ENCODE measurements at places on chromosomes 6 and 20.

DNA sequence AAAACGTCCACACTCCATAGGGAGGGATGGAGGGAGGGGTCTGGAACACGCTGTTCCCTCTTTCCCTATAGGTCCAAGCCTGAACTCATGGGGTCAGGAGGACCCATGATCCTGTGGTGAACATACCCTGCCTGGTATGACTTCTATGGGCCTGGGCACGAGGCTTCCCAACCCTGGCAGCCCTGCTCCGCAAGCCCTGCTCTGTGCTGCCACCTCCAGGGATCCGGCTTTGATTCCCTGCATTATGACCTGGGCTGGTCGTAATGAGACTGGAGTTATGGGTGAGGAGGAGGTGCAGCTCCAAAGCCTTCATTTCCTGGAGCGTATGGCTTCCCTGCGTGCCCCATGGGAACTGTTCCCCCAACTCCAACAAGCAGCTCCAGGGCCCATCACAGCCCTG, 54.9 kb downstream of the CDH22 start:
- DNase-seq = no peak

- DNase-seq = no peak
Observed at GRCh38 chr6:41463062-41463930, 82.9 kb upstream of the FOXP4 start.

DNA sequence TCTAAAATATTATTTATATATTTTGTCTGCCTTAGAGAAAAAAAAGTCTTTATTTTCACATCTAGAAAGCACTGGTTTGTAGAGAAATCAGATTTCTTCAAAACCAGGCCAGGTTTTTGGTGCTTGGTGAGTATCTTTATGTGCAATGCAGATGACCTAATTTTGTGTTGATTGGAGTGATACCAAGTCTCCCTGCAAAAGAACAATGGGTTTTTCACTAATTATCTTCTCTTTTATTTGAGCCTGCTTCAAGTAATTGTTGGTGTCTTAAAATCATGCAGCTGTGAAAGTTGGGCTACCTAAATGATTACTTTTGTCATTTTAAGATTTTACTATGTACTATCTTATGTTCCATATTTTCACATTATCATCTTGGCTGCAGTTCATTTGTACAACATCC, 874.7 kb downstream of the TFAP2A start:
- DNase-seq = no peak

GRCh38 chr6:109441069-109441816, 719 bp downstream of the SMPD2 start:
- DNase-seq = no peak

DNA sequence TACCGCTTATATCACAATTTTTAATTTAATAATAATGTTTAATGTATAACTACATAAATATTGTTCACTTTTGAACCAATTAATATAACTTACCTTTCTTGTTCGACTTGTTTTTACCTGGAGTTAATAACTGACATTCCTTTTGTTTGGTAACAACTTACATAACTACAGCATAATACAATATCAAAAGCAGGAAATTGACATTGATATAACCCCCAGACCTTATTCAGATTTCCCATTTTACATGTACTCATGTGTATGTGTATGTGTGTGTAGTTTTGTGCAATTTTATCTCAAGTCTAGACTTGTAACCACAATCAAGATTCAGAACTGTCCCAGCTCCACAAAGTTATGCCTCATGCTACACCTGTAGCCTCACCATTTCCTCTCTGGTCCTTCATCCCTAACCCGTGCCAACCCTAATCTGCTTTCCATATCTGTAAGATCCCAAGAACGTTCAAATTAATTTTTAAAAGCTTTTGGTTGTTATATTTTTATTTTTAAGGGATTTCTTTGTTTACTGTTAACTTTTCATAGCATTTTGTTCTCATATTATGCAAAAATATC, 190.6 kb downstream of the MANEA start:
- no peak for DNase-seq

DNA sequence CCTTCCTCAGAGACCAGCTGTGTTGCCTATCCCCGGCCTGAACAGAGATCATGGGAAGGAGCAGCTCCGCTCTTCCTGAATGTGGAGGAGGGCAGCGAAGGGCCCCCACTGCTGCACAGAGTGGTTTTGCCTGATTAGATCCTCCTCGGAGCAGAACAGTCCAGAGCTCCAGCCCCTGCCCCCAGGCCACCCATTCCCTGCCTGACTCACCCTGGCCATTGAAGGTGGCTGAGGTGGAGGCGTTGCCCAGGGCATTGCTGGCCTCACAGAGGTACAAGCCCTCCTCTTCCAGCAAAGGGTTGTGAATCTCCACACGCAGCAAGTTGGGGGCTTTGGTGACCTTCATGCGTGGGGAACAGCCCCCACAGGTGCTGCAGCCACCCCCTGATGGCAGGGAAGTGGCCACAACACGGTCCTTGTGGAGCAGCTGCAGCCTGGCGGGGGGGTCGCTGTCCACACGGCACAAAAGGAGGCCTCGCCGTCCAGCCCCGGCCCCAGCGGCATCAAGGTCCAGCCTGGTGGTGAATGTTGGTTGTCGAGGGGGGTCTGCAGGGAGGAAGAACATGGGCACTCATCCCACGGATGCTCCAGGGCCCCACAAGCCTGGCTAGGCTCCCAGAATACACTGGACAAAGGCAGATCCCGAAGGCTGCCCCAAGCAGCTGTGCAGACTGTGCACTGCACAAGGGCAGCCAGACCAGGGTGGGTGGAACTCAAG, 14.7 kb downstream of the SIGLEC1 start:
- DNase-seq = no peak

DNA sequence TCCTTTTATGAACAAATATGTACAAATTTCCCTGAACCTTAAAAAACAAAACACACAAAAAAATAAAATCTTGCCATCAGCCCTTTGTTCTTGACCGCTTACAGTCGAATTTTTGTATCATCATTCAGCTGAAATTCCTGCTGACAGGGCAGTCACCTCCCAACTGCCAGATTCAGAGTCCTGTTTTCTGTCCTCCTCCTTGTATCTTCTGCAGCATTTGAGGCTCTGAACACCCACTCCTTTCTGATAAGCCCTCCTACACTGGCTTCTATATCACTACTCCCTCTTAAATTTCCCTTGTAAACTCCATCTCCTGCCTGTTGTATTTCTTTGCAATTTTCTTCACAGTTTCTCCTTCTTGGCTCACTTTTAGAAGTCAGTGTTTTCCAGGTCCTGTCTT, 77.8 kb upstream of the CCN6 start:
- DNase-seq = no peak

DNA sequence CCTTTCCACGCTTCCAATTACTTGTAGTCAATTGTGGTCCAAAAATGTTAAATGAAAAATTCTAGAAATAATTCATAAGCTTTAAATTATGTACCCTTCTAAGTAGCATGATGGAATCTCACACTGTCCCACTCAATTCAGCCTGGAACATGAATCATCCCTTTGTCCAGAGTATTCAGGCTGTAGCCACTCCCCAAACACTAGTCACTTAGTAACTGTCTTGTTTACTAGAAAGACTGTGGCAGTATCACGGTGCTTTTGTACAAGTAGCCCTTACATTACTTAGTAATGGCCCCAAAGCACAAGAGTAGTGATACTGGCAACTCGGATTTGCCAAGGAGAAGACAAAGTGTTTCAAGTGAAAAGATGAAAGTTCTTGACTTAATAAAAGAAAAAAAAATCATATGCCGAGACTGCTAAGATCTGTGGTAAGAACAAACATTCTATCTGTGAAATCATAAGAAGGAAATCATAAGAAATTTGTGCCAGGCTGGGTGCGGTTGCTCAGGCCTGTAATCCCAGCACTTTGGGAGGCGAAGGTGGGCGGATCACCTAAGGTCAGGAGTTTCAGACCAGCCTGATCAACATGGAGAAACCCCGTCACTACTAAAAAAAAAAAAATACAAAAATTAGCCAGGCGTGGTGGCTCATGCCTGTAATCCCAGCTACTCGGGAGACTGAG, 168.5 kb upstream of the SIM1 start:
- DNase-seq = no peak

- no peak for DNase-seq
Observed at GRCh38 chr6:104784884-104785283, 74.8 kb downstream of the HACE1 start.

DNA sequence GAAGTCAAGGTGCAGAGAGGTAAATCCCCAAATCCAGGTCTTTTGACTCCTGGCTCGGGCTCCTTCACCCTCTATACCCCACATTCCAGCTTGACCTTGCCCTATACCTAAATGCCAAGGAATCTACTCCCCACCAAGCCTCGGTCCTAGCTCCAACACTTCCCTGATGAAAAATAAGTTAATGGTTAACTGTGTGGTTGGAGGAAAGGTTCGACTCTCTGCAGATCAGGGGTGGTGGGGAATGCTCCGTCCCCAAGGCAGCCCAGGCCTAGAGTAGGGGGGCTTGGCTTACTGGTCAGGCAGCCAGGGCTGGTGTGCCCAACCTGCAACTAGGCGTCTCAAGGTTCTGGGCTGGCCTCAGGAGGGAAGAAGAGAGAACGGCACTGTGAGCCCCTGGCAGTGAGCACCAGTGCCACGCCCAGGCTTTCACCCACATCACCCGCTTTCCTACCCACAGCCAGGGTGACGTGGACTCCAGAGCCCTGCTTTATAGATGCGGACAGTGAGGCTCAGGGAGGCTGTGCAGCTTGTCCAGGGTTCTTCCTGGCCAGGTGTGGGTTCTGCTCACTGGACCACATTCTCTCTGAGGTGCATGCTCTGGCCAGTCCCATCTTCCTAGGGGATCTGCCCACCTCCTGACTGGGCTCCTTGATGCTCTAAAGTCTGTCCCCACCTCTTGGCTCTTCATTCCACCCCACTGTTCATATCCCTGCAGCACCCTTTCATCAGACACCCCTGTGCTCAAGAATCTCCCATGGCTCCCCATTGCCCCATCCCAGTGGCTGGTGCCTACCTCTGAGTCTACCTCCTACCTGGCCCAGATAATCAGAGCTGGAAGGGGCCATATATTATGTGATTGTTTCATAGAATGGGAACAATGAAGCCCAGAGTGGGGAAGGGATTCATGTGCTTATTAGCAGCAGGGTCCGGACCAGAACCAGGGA, 8.2 kb downstream of the SPDEF start:
- no peak for DNase-seq

DNA sequence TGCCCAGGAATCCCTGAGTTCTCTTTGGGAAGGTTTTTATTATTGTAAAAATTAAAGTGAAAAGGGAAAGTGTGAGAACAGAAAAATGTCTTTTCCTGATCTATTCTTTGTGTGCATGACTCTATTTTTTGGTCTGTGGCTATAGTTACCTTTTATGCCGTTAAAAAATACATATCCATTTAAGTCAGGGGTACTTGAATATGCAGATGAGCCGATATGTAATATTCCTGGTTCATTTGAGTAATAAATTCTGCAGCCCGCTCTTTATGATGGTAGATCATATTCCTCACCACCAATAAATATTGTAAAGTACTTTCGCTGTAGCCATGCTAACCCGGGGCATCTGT, 503 bp upstream of the MYT1 start:
- no peak for DNase-seq

DNA sequence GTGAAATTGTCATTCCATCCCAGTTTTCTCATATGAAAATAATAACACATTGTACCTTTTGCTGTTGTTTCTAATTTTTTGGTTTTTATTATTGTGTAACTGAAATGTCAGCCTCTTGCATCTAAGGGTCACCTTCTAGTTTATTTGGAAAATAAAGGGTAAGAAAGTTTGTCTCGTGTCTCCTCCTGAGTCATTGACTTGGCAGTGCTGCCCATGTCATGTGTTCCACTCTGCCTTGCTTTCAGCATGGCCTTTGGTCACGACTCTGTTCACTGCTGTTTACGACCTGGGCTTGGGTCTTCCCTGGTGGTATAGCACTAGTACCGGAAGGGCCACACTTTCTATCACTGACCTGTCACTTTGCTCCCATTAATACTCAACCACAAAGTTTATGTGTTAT, 171.4 kb upstream of the RSPO3 start:
- DNase-seq = no peak

GRCh38 chr6:66735106-66735890, 1028.3 kb upstream of the EYS start:
- DNase-seq = no peak

DNA sequence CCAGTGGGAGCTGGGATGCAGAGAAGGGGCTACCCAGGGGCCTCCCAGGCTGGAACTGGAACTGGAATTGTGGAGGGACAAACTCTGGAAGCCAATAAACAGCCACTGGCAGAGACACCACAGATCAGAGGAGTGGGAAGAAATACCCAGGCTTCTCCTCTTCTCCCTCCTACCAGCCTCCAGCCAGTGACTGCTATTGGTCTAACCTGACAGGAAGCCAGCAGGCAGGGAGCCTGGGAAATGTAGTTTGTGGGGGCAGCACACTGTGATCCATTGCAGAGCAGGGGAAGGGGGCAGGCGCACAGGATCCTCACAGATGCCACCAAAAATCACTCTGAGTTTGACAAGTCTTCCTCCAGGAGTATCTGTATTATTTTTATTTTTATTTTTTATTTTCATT, 12.1 kb upstream of the MLN start:
- no peak for DNase-seq

DNA sequence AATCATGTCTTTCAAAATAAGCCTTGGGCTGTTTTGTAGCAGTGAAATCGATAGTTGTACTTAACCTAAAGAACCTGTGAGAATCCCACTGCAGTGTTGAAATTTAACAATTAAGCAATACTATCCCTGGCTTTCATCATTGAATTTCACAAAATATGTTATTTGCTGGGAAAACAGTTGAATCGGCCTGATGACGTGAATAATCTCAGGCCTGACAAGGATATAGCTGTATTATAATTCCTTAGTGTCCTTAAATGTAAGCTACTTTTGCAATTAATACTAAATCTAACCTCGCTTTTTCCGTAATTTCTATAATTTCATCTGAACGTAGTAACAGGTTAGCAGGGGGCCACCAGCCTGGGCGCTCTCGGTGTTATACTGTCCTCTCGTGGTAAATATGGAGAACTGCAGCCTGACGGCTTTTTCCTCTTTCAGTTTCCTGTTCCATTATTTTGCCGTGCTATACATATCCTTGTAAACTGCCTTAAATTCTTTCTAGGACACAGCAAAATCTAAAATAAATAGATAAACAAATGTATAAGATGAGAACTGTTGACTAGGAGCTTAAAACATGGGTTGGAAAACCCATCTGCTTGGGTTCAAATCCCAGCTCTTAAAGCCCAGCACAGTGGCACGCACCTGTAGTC, 24.0 kb downstream of the MTFR2 start:
- DNase-seq = no peak

- DNase-seq = no peak
Observed at GRCh38 chr20:62642666-62643520, 590 bp downstream of the SLCO4A1 start.

DNA sequence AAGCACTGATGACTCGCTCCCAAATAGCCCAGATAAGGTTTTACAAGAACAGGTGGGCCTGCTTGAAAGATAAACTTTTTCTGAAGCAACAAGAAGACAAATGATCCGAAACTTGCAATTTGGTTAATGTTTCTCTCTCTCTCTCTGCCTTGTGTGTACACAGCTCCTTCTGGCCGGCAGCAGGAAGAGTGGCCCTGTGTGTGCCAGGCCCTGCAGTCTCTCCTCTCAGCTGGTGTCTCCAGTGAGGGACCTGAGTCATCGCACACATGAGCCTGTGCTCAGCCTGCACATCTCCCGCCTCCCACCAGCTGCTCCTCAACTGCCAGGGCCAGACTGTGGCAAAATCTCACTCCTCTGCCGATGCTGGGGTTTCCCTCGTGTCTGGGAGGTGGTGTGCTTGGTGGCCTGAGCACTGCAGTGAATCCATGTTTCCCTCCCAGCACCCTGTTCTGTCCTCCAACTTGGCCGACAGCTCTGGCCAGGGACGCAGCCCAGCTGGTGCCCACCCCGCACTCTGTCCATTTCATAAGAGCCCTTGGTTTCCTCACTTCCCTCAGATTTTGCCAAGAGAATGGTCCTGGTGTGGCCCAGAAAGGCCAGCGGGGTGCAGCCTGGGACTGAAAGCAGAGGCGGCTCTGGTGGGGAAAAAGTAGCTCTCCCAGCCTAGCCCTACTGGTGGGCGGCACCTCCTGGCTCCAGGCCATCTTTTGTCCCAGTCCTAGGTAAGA, 49.4 kb downstream of the ERMARD start:
- peak; percentile 5 for DNase-seq
